ENCODE measurements at places on chromosomes 13 and 19. TPM values are rescaled to one million over a fixed set of nuclear protein-coding genes. Genes with fewer than 3 reads are reported as not detected.

SELENOV gene
- not detected for polyA plus RNA-seq

AMER2 gene
- 0.05 TPM for polyA plus RNA-seq

CGB2 gene
- 0.11 TPM for polyA plus RNA-seq

SNRPD2 gene
- polyA plus RNA-seq: 395 TPM

ZIC2 gene
- 0.30 TPM for polyA plus RNA-seq

KRTDAP gene
- polyA plus RNA-seq: 523 TPM

LILRB4 gene
- 14.4 TPM for polyA plus RNA-seq

FXYD3 gene
- polyA plus RNA-seq: 175 TPM

SMIM44 gene
- not detected for polyA plus RNA-seq

ZSWIM4 gene
- polyA plus RNA-seq: 3.3 TPM

KCNN4 gene
- polyA plus RNA-seq: 22.9 TPM

CNN1 gene
- 51.8 TPM for polyA plus RNA-seq

NAPSA gene
- polyA plus RNA-seq: 6.4 TPM

PNMA8B gene
- 4.4 TPM for polyA plus RNA-seq

HRC gene
- 1.1 TPM for polyA plus RNA-seq

ZNF570 gene
- 3.9 TPM for polyA plus RNA-seq

RAB3A gene
- polyA plus RNA-seq: 1.0 TPM

ZNF418 gene
- 8.2 TPM for polyA plus RNA-seq

TEKTIP1 gene
- polyA plus RNA-seq: 4.9 TPM

RFXAP gene
- 9.1 TPM for polyA plus RNA-seq

SAE1 gene
- polyA plus RNA-seq: 40.5 TPM

BICRA gene
- 8.1 TPM for polyA plus RNA-seq

PPP2R1A gene
- 95.2 TPM for polyA plus RNA-seq

LCP1 gene
- 181 TPM for polyA plus RNA-seq

CEACAM16 gene
- 0.09 TPM for polyA plus RNA-seq

NUFIP1 gene
- 4.1 TPM for polyA plus RNA-seq

FPR3 gene
- 7.8 TPM for polyA plus RNA-seq

DKKL1 gene
- 0.21 TPM for polyA plus RNA-seq

FCAR gene
- polyA plus RNA-seq: 0.32 TPM
